SJCRH30 (cell line): ENCODE measurements at places on chromosomes 6 and 20. TPM values are rescaled to one million over a fixed set of nuclear protein-coding genes. Genes with fewer than 3 reads are reported as not detected.

The MAS1 gene
- total RNA-seq, result 0.04 TPM in 1 of 2 replicates, not detected in the other

The SEL1L2 gene
- not detected in 2 replicates for total RNA-seq

GRCh38 chr6:35368038-35368887 lies 25.9 kb downstream of the PPARD start:
- no peak overlapping the region for H3K4me3 ChIP-seq
- no peak overlapping the region for H3K27ac ChIP-seq
- H3K4me1 ChIP-seq, result peaks cover 11% of the 10 kb centered on the region
- DNase-seq, result no peak

DNA sequence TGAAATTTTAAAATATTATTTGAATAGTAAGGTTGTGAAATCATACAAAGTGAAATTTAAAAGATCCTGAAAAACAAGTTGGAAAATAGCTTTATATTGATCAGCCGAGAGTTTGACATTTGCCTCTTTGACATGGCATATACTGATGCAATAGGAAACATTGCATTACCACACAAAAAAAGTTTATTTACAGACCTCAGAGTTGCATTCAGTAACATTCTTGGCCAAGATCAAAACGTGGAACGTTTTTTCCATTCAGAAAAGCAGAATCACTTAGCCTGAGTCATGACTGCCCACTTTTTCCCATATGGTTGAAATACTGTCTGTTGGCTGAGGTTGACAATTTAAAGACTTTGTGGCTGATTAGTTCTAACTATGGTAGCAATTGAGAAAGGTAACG lies 55.1 kb upstream of the BACH2 start:
- H3K4me1 ChIP-seq, result no peaks in the 10 kb centered on the region
- H3K4me3 ChIP-seq, result no peak overlapping the region
- DNase-seq, result no peak
- H3K36me3 ChIP-seq, result no peaks in the 10 kb centered on the region
